ENCODE measurements at places on chromosomes 3 and 15.
A peak's percentile ranks its signal among the peaks of the same experiment; 100 is the strongest.

DNA sequence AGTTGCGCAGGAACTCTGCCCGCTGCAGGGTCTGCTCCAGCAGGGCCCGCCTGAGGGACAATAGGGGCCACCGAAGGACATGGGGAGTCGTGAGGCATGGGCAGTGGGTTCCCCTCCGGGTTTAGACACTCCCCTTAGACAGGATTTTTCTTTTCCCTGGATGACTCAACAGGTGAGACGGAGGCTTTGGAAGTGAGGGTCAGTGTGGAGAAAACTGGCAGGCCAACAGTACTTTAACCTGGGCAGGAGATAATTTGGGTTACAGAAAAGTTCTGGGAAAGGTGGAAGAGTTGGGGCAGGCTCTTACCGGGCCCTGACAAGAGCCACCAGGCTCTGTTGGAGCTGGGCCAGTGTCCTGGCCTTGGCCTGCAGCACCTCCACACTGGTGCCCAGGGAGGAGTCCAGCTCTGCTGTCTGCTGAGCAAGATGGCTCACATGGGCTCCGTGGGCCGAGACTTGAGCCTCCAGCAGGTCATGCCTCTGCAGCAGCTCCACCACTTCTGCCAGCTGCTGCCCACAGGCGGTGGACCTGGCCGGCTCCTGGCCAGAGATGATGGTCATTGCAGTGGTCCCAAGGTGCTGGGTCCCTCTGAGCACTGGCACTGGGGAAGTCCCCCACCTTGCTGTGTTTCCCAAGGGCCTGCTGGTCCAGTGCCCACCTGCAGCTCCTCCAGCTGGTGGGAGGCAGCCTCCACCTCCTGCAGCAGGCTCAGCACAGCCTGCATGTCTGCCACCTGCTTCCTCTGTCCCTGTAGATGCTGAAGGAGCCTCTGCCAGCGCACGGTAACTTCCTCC lies 11.0 kb downstream of the SPTBN5 start:
- no peak for DNase-seq

GRCh38 chr15:74903676-74904075 lies 3.0 kb downstream of the FAM219B start:
- no peak for DNase-seq

GRCh38 chr3:69011096-69011730 lies 2.3 kb downstream of the EOGT start:
- DNase-seq: no peak

DNA sequence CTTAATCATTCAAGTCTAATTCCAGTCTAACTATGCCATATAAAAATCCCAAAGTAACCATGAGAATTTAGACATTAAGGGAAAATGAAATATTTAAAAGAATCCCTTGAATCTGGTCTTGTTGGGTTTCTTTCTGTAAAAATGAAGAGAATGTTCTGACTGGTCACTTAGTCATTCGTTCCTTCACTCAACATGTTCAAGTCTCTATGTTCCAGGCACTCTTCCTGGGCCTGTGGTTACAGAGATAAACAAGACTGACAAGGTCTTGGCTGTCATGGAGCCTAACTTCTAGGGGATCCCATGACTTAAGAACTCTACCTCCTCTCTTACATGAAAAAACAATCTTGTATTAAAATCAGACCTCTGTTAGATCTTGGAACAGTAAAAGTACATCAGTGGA lies 638.6 kb upstream of the TBL1XR1 start:
- no peak for DNase-seq

DNA sequence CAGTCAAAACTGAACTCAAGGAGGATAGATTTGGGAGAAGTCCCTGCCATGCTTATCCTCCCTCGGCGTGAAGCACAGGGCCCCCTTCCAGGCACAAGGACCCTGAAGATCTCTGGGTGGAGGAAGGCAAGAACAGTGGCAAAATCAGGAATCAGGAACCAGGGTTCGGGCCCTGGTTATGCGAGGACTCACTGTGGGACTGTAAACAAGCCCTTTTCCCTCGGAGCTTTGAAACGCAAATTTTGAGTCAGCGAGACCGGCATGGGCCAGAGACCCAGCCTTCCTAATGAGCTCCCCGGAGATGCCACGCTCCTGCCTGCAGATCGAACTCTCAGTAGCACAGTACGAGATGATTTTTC lies 70.1 kb downstream of the SLC12A8 start:
- DNase-seq: no peak

DNA sequence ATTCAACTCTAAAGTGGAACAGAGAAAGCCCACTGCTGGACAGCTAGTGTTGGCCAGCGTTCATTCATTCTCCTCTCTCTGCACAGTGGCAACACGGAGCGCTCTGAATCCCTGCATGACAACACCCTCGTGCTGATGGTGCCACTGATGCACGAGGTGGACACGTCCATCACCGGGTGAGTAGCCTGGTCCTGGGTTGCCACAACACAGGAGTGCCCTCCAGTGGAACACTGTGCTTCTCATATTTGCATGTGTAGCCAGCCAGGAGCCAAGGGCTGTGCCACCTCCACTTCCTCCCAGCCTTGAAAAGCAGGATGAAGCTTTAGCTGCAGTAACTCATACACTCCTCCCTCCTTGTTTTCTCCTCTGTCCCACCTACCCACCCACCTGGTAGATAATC lies 120.0 kb upstream of the CTDSPL start:
- no peak for DNase-seq

DNA sequence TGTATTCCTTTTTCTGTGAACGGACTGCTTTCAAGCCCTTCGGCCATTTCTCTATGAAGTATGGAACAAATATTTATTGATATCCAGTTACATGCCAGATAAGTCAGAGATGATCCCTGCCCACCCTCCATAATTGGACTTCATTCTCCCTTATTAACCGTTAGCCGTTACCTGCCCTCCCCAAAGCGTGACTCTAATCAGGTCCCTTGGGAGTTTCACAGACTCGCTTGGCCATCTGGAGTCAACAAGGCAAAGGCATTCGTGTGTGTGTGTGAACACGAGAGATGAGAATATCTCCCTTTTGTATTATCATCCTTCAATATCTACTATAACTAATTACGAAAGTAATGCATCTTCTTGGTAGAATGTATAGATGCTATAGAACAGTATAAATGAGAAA lies 314.5 kb downstream of the TLE3 start:
- no peak for DNase-seq

- DNase-seq: no peak
Observed at GRCh38 chr15:83475551-83475950, 28.4 kb downstream of the SH3GL3 start.

DNA sequence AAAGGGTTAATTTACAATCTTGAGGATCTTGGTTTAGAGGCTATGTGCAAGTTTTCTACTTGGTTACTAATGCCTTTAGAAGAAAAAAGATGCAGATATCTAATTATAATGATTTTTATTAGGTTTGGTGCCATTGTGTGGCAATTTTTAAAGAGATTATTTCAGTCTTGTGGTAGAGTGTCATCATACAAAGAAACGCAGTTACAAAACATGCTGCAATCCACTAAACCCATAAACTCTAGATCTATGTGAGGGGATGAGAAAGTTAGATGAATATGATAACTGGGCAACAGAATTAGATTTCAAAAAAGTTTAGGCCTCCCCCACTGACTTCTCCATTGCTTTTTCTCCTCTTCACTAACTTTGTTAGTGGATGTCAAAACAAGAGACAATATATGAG lies 106.0 kb downstream of the ARPP21 start:
- DNase-seq: no peak

DNA sequence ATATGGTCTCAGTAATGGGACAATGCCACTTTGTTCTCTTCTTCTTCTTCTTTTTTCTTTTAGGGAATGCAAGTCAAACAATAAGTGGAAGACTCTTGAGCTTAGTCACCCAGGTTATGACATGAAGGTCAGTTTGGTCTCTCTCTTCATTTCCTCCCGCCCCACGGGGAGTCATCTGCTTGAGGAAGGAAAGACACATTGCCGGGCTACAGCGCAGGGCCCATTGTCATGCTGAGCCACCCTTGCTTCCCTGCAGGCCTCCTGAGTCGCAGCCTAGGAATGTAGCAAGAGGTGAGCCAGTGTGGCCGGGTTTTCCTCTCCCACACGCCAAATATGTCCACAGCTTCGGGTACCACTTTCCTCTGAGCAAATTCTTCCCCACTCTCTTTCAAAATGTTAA lies 47.6 kb downstream of the RAP2B start:
- no peak for DNase-seq

DNA sequence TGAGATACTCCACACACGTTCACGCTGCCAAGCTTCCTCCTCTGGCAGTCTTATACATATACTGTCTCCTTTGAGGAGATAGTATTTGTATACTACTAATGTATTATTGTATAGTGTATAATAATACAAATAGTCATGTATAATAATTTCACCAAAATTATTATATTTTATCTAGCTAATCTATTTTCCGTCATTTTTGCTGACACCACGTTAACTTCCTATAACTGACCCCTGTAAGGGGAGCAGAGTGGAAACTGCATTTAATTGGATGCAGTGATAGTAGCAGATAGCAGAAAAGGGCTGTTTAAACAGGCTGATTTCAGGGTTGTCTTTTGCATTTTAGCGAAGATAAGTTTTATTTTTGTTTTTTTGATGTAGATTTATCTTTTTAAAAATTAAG lies 30.5 kb upstream of the TMEM42 start:
- no peak for DNase-seq

GRCh38 chr3:47149339-47149933 lies 14.5 kb downstream of the SETD2 start:
- DNase-seq: no peak

DNA sequence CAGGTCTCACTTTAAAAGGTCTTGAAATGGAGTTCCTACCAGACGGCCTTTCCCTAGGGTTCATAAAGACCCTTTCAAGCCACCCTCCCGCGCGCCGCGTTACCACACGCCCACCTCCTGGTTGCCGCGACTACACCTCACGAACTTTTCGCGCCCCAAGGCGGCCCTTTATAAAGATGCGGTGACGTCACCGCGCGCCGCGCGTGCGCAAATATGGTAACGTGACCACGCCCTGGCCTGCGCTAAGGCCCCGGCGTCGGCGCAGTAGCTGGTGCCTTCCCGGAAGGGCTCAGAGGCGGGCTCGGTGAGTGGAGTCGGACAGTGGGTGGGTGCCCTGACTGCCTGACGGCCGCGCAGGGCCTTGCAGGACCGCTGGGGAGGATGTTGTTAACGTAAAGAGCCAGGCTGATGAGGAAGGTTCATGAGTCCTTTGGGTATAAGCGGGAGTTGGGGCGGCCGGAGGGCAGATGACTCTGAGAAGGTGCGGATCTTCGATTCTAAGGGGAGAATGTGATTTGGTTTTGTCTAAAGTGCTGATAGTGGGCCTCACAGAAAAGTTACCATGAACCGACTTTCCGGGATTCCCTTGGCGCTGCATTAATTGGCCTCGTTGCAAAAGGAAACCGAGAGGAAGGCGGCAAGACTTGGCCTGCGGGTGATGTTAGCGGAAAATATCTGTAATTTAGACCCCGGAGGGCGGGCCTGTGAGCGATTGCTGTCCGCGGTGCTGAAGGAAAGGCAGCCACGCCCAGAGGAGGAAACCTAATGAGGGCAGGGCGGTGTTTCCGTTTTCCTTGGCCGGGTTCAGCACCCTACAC lies 54.4 kb downstream of the FEZF2 start:
- DNase-seq: peak; percentile 53

DNA sequence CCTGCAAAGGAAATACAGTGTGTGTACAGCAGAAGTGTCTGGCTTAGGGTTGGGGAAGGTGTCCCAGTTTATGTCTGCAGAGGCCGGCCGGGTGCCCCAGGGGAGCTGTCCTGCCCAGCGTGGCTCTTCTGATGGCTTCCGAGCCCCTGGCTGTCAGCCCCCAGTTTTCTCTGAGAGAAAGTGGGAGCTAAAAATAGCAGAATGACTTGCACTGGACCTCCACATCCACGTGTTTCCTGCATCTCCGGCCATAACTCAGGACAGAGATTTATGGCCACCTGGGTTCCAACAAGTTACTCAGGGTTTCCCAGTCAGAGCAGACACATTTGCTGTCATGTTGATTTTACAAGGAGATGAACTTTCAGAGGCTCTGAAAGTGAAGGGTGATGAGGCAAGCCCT lies 192.0 kb downstream of the ATP10A start:
- DNase-seq: no peak

DNA sequence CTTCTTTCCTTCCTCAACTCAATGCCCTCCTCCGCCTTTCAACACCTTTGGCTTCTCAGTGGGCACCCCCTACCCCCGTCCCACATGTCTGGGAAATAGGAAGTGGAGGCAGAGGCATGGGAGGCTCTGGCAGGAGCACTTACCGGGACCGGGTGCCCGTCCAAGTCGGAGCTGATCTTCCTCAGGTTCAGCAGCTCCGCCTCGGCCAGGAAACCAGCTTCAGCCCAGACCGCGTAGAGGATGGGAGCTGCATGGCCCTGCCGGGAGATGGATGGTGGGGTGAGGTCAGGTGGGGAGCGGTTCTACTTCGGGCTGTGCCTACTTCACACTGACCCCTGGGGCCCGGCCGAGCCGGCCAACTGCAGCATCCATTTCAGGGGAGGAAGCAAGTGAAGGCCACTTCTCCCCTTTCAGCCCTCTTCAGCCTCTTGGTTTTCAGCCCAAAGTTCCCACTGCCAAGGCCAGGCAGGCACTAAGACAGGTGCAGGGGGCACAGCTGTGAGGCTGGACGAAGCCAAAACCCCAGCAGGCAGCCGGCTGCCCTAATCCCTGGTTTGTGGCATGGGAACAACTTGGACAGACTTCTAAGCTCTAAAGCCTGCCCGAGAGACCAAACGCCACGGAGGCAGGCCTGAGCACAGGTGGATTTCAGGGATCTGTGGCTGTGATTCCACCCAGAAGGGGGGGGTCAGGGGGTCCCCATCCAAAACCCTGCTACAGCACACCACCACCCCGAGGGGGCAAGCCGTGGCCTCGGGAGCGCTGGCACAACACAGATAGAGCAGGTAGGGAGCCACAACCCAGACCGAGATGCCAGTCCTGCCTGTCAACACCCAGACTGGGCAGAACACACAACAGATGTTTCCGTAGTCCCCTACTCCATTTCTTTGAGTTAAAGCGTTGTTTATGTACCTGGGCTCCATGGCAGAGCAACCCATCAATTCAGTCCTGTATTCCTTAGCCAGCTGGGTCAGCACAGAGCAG lies 14.5 kb downstream of the TKT start:
- DNase-seq: no peak
